ENCODE measurements at places on chromosomes 11 and 22.

- peak overlapping the region; percentile 81 for H3K27ac ChIP-seq
- no peak for DNase-seq
- no peaks in the 10 kb centered on the region for H3K4me1 ChIP-seq
Observed at GRCh38 chr11:108147150-108147549, 25.8 kb downstream of the ACAT1 start.

DNA sequence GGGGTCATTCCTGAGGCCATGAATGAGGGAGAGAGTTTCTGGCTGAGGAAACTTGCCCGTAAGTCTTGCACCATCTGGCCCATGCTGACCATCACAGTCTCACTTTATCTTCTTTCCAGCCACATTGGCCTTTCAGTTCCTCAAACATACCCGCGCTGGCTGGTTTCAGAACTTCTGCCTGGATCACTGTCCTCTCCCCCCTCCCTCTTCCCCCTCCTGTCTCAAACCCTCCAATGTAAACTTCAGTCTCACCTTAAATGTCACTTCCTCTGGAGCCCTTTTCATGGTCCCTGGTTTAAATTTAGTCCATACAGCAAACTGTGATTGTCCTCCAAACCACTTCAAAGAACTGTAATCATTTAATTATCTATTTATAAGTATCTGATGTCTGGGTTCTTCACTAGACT, 3.7 kb upstream of the TMEM109 start:
- H3K27me3 ChIP-seq: no peaks in the 10 kb centered on the region
- peaks cover 52% of the 10 kb centered on the region for H3K4me1 ChIP-seq
- no peak overlapping the region for H3K27ac ChIP-seq
- no peak for DNase-seq

DNA sequence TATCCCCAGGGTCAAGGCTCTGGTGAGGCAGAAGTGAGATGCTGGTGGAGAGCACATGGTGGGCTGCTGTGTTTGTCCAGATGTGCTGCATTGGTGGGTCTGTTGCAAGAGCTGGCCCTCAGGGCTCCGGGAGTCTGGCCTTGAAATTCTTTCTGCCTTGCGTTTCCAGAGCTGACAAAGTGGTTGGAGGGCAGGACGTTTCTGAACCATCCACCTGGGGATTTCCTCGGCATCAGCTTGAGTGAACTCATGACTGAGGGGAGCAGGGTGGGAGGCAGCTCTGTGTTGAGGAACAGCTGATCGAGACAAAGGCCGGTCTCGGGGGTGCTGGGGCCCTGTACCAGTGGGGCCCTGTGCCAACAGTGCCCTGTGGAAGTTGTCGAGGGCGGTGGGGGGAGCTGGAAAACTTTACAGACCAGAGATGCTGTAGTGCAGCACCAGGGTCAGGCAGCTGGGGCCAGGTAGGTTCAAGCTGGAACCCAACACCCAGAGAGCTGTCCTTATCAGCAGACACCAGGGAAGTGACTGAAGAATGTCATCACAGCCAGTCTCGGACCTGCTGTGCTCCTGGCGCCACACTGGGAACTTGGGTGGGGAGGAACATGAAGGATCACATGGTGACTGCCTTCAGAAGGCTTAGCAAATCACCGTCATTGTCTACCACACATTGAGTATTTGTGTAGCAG, 4.9 kb downstream of the TSKU start:
- peaks cover 32% of the 10 kb centered on the region for H3K27me3 ChIP-seq
- no peak for DNase-seq
- H3K4me3 ChIP-seq: no peak overlapping the region
- no peaks in the 10 kb centered on the region for H3K4me1 ChIP-seq
- no peak overlapping the region for H3K27ac ChIP-seq

DNA sequence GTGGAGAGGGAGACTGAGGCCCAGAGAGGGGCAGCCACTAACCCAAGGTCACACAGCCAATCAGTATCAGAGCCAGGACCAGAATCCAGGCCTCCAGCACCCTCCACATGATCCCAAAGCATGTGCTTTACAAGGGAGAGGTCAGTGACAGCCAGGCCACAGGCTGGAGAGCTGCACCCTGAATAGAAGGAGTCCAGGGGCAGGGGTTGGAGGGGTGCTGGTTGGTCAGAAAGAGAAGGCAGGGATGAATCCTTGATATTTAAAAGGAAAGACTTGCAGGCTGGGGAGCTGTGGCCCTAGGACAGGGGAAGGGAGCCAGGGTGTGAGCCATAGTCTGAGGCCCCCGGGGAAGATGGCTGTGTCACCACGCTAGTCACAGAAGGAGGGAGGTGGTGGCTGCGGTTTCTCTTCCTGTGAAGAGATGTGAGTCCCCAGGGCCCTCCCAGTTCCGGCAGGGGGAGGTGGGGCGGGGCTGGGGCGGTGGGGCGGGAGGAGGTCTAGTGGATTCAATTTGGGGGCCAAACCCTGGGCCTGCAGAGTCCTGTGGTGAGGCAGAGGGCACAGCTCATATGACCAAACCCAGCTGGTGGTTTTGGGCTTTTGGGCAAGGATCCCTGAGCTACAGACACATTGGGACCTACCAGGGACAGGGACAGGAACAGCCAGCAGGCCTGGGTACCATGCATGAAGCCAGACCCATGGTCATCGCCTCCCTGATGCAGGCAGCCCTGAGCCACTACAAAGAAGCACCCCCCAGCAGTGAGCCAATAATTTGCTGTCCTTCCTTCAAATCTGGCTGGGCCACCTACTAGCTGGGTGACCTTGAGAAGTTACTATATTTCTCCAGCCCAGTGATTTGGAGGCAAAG, 14.0 kb downstream of the RAC2 start:
- H3K27me3 ChIP-seq: no peaks in the 10 kb centered on the region
- peak overlapping the region; percentile 82 for H3K4me3 ChIP-seq
- peak overlapping the region; percentile 99 for H3K27ac ChIP-seq
- peaks cover 80% of the 10 kb centered on the region for H3K36me3 ChIP-seq

DNA sequence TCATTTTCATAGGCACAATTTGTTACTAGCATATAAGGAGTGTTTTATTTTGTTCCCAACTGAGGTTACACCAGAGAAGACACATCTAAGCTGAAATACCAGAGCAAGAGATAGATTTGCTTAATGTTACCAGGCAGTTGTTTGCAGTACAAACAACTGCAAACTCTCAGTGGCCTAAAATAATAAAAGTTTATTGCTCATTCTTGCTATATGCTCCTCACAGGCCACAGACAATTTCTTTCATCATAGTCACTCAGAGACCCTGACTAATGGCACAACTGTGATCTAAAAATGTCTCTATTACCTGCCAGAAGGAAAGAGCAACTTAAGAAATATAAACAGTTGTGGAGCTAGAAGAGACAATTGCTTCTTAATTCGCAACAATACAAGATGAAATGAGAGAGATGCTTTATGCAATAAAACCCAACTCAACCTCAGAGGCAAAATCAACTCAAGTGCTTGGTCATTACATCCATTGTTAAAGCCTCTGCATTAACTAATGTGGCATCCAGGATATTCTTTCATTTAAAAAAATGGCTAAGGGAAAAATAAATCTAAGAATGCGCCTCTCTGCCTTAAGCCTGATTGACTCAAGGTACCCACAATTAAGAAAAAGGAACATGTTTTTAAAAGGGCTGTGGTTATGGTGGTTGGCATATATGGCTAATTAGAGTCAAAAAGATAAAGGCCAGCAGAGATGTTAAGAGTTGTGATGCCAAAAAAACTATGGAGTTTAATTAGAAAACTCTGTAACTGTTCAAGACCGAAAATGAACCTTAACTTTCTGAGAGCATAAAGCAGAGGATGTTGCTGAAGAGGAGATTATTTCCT, 103.7 kb downstream of the CD44 start:
- H3K27ac ChIP-seq: peak overlapping the region; percentile 91
- DNase-seq: no peak
- H3K27me3 ChIP-seq: no peaks in the 10 kb centered on the region
- H3K4me1 ChIP-seq: peaks cover 50% of the 10 kb centered on the region
- peak overlapping the region; percentile 34 for H3K4me3 ChIP-seq
- H3K36me3 ChIP-seq: peaks cover 13% of the 10 kb centered on the region

GRCh38 chr11:79045800-79046304, 395.0 kb downstream of the TENM4 start:
- no peak overlapping the region for H3K27ac ChIP-seq
- H3K4me3 ChIP-seq: no peak overlapping the region
- H3K4me1 ChIP-seq: no peaks in the 10 kb centered on the region
- DNase-seq: no peak
- H3K36me3 ChIP-seq: no peaks in the 10 kb centered on the region

DNA sequence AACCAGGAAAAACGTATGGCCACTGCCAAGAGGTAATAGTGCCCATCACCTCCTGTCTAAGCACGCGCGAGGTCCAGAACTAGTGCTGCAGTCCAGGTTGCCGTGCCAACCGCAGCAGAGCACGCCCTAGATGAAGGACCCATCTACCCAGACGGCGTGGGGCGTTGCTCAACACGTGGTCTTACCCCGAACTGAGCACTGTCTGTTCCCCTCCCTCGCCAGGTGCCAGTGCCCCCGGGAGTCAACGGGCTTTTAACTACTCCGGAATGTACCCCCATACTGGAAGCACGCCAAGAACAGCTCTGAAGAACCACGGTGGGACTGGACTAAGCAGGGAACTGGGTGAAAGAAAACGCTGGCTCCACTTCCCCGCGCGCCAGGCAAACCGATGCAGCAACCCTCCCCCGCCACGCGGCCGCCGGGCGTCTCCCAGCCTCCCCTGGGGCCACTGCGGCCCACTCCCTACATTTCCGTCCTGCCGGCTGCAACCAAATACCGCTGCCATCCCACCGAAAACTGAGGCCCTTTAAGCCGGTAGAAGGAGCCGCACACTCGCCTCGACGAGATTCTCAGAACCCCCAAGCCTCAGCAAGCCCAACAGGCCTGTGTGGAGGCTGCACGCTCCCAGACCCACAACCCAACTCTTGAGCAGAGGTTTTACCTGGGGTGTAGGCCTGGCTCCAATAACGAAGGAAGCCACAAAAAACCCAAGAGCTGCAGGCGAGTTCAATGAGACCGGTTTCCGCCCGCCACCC, at the start of gene HSPA8:
Gene HSPA8, minus strand, starts transcription at position 734 of the 755 bp plus-strand sequence. CDS start 812 bp downstream, outside the sequence.
- peaks cover 73% of the 10 kb centered on the region for H3K36me3 ChIP-seq
- H3K27me3 ChIP-seq: no peaks in the 10 kb centered on the region
- H3K4me1 ChIP-seq: peaks cover 67% of the 10 kb centered on the region

DNA sequence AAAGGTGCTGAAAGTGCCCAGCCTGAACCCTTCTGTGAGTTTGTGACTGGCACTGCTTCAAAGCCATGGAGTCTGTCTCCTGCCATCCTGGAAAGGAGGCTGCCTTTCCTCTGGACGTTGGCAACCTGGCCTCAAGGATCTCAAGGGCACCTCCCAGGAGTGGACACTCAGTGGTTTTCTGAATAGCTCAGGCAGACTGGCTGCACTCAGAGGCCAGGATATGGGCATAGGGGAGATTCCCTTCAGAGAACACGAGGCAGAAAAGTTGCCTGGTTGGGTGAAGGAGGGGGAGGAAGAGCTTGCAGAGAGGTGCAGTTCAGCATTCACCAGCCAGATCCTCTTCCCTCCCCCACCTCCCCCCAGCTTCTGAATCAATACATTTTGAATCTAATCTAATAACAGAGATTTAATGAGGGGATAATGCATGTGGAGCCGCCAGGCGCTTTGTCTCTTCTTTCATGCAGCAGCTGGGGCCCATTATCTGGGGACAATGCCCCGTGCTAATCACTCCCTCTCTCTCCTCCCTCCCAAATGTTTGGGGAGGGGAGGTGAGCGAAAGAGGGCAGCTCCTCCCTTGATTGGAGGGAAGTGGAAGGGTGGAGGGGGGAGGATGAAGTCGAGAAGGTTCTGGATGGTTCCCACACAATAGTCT, 17.7 kb downstream of the HTR3A start:
- H3K4me1 ChIP-seq: no peaks in the 10 kb centered on the region
- DNase-seq: no peak
- H3K4me3 ChIP-seq: no peak overlapping the region
- no peaks in the 10 kb centered on the region for H3K36me3 ChIP-seq
- H3K27me3 ChIP-seq: peaks cover 80% of the 10 kb centered on the region

DNA sequence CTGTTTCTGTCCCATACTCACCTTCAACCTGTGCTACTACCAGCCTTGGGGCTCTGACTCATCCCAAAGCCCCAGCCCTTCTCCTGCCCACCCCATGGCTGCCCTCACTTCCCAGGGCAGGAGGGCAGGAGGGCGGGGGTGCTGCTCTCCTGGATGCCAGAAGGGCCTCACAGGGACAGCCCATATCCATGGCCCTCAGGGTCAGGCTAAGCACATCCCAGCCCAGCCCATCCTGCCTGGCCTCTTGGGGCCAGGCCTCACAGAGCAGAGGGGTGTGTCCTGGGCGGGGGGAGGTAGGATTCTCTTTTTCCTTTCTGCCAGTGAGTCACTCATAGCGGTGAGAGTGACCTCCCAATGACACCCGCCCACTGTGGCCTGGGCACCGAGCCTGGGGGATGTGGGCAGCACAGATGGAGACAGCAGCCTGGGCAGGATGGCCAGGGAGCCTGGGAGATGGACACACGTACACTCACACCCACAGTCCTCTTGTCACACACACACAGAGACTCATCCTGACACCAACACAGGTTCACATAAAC, 2.4 kb downstream of the LTBP3 start:
- peak overlapping the region; percentile 82 for H3K4me3 ChIP-seq
- DNase-seq: no peak
- H3K27ac ChIP-seq: peak overlapping the region; percentile 93
- peaks cover 59% of the 10 kb centered on the region for H3K4me1 ChIP-seq
- no peaks in the 10 kb centered on the region for H3K27me3 ChIP-seq

DNA sequence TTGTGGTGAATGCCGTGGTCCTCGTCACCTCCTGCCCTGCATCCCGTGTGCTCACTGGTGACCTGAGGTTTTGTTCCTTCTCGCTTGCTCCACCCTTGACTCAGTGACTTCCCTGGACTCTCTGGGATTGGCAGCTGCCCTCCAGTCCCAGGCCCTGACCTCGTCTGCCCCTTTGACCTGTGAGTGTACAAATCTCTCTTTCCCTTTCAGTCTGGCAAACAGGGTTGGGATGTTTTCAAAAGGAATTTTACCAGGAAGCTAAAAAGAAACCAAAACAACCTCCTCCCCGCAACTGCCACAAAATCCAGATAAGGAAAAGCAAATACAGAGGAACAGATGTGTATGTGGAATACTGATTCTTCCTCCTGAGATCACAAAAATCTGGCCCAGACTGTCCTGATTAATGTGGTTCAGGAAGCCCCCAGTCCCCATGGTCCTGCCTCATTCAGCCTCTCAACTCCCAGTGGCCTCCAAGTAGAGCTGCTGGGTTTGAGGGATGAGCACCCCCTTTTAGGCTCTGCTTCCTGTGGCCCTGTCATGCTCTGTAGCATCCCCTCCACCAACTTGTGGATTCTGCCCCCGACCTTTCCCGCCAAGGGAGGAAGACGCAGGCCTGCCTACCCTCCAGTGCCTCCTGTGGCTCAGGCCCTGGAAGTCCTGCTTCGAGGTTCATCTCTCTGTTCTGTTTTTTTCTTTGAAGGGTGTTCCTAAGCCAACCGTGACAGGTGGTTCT, 15.2 kb downstream of the ROBO4 start:
- peak overlapping the region; percentile 73 for H3K27ac ChIP-seq
- H3K4me1 ChIP-seq: peaks cover 7% of the 10 kb centered on the region
- no peaks in the 10 kb centered on the region for H3K36me3 ChIP-seq
- DNase-seq: no peak
